ENCODE measurements at places on chromosomes 5 and 9.

DNA sequence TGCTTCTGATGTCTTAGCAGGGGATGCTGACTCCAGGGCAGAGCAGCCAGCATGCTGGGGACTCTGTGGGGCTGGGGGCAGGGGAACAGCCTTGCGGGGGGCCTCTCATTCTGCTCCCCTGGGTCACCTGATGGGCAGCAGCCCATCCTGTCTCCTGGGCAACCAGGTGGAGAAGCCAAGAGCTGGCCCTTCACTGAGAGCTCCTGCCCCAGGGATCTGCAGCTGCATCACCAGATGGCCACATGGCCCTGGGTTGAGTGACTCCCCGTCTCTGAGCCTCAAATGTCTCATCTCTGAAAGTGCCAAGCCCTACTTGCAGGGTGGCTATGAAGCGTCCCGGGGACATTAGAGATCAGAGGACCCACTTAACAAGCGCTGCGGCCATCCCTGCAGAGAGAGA, 49.1 kb downstream of the LRSAM1 start:
- DNase-seq = peak; percentile 52

DNA sequence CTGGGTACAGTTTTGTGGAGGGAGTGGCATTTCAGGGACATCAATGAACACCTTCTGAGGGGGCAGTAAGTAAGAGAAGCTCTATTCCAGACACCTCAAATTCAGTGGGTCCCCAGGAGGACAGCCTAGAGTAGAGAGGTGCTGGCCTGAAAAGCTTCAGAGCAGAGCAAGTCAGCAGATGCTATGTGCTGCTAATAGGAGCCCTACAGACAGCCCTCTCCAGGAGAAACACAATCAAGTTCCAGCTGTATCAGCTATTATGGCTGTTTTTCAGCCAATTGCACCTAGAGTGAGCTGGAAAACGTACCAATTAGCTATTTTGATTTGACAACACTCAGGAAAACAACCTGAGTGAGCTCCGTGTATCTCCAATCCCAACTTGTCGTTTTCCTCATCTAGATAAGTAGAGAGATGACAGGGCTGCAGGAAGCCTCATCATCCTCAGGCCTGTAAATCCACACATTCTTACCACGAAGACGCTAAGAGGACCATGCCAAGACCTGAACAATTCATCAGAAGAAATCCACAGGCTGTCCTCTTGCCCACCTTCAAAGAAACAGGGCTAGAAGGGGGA, 104.9 kb downstream of the PIK3R1 start:
- no peak for DNase-seq

GRCh38 chr5:127136908-127137307, 63.6 kb upstream of the C5orf63 start:
- DNase-seq = no peak

DNA sequence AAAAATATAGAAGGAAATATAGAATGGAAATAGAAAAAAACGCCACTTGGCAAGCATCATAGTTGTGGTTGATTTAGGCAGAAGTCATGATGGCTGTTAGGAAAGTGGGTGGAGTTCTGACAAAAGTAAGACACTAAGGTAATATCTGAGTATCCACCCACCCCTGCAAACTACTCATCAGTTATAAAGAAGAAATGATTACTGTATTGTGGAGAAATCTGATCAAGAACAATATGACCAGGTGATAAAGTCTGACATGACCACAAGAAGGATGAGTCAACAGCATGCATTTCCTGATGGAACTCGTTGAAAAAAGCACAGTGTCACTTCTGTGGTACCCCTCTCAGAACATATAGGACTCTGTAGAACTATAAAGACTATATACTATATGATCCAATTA, 343.4 kb upstream of the PAPPA start:
- no peak for DNase-seq

DNA sequence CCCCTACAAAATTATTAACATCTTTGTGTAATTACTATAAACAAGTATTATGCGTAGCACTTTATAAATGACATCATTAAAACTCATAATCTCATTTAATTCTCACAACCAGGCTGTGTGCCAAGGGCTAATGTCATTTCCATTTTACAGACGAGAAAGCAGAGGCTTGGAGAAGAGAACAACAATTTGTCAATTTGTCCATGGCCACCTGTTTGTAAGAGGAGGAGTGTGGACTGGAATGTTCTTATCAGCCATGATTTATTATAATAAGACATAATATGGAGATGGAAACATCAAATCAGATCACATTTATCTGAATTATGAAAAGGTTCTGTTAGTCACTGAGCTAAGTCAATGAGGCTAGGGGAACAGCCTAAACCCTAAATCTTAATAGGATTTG, 97.0 kb downstream of the DROSHA start:
- no peak for DNase-seq

DNA sequence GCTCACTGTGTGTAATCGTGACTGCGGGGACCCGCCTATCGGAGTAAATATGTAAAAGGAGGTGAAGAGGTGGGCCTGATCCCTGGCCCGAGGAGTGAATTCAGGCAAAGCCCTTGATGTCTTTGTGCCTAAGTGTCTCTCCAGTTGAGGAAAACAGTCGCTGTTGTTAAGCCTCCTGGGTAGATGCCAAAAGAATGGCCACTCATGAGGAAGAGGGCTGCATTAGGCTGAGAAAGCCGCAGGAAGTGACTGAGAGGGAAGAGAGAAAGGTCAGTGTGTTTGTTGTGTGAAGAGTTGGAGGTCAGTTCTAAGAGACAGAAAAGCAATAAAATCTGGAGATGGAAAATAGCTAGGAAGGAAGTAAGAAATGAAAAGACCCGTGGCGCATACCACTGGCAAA, 35.8 kb upstream of the PIP5K1B start:
- DNase-seq = no peak

DNA sequence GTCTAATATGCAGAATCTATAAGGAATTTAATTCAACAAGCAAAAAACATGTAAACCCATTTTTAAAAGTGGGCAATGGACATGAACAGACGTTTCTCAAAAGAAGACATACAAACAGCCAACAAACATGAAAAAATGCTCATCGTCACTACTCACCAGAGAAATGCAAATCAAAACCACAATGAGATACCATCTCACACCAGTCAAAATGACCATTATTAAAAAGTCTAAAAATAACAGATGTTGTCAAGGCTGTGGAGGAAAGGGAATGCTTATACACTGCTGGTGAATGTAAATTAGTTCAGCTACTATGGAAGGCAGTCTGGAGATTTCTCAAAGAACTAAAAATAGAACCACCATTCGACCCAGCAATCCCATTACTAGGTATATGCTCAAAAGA, 3.1 kb upstream of the KLHL3 start:
- DNase-seq = no peak

DNA sequence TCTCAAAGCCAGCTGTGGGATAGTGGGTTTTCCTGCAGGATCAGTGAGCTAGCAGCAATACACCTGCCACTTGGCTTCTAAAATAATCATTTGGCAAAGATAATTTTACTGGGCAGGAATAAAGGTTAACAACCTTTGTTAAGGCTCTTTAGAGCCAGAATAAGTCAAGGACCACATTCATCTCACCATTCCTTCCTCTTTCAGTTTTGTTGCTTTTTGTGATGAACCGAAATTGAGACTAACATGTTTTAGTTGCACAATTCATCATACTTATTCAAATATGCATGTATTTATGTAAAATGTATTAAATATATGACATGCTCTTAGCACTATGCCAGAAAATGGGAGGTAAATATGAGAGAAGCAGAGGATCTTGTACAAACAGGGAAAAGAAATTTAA, 824.4 kb upstream of the TYRP1 start:
- no peak for DNase-seq

- no peak for DNase-seq
Measured at GRCh38 chr5:86175224-86175623, 442.5 kb upstream of the COX7C start.

DNA sequence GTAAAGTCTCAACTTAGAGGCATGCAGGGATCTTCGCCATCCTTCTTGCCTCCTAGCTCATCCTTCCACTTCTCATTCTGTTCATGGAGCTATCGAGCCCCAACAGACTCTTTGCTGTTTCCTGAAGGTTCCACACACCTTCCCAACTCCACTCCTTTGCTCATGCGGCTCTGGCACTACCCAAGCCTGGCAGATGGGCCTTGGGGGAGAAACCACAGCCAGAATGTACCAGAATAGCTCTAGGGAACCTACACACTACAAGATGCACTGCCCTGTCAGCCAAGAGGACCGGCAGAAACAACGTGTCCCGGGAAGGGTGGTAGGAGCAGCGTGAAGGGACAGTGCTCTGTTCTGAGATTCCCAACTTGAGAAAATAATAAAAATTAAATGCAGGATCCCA, 178.9 kb downstream of the GABBR2 start:
- DNase-seq = no peak

- DNase-seq = no peak
Measured at GRCh38 chr5:164336906-164337305, 831.5 kb downstream of the MAT2B start.

- DNase-seq = no peak
Measured at GRCh38 chr9:112396872-112397271, 17.0 kb downstream of the HSDL2 start.

GRCh38 chr9:81492710-81493447, 196.5 kb downstream of the TLE1 start:
- no peak for DNase-seq

GRCh38 chr5:103821361-103821760, 258.8 kb upstream of the NUDT12 start:
- no peak for DNase-seq
